ACHN (cell line): ENCODE measurements at places on chromosomes 3 and 15.
A peak's percentile ranks its signal among the peaks of the same experiment; 100 is the strongest.

GRCh38 chr3:182692021-182692420 lies 101.3 kb upstream of the ATP11B start:
- no peak for DNase-seq

DNA sequence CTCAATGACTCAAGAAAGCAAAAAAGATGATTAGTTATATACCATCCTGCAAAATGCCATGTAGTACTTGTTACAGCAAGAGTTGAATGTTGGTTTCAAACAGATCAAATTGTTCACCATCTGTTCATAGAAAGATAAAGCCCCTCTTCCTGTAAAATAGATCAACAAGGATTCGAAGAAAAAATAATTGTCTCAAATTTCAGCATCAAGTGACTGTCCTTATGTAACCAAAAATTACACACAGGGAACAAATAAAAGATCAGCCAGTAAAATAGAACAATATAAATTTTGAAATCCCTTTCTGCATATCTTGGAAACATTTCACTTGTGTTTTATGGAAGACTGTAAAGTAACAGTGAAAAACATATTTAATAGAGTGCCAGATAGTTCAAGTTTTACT lies 165.1 kb upstream of the STAC start:
- DNase-seq: no peak

- DNase-seq: no peak
Measured at GRCh38 chr15:41977757-41978383, 5.5 kb upstream of the EHD4 start.

DNA sequence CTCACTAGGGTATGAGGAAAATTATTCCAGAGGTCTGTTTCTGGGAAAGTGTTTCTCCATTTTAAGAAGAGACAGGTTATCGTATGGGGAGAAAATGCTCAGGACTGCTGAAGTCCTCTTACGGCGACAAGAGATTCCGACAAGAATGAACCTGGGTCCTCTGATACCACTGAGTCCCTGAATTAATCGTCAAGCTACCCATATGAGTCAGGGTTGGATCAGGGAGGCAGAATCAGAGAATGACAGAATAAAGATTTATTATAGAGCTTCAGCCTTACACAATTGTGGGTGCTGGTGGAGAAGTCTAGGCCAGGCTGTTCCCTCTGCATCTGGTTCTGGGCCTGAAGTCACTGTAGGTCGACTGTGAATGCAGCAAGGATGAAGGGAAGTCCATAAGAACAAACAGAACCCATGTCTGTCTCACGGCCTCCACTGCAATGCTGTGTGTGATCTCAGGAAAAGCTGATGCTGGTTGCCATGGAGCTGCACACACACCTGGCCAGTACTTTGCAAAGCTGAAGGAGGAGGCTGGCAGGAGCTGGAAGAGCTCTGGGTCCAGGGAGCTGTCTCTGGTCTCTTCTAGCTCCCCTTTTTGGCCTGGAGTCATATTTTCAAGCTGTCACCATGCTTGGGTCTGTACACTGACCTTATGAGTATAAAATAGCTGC lies 83.9 kb downstream of the HHLA2 start:
- no peak for DNase-seq

- DNase-seq: no peak
Measured at GRCh38 chr15:95944661-95945255, 385.7 kb upstream of the NR2F2 start.

DNA sequence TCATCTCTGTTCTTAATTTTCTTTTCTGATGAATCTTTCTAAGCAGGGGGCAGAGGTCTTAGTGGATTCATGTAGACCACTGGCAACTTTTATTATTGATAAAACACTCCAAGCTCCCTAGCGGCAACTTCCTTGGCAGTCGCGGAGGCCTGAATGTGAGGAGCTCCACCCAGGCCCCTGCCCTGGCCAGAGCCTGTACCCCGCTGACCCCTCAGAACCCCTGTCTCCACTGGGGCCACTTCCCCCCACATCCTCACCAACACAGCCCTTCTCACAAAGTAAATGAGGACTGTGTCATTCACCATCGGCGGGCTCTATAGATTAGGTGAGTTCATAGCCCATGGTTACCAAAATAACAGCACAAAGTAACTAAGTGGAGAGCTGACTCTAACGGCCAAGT lies 111.6 kb downstream of the TPRA1 start:
- DNase-seq: no peak

DNA sequence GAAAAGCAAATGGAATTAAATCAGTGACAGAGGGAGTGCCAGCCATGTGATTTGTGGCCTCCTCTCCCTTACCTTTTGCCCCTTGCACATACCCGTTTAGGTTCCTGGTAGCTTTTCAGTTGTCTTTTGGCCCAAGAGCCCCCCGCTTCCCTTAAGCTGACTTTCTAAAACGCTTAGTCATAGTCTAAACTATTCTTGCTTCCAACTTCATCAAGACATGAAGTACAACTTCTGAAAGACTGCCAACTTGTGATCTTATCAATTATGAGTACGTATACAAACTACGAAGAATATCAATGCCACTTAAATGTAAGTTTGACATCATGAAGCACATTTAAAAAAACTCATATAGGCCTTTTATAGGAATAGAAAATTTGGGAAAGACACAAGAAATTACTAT lies 61.9 kb downstream of the EIF3J start:
- DNase-seq: no peak

DNA sequence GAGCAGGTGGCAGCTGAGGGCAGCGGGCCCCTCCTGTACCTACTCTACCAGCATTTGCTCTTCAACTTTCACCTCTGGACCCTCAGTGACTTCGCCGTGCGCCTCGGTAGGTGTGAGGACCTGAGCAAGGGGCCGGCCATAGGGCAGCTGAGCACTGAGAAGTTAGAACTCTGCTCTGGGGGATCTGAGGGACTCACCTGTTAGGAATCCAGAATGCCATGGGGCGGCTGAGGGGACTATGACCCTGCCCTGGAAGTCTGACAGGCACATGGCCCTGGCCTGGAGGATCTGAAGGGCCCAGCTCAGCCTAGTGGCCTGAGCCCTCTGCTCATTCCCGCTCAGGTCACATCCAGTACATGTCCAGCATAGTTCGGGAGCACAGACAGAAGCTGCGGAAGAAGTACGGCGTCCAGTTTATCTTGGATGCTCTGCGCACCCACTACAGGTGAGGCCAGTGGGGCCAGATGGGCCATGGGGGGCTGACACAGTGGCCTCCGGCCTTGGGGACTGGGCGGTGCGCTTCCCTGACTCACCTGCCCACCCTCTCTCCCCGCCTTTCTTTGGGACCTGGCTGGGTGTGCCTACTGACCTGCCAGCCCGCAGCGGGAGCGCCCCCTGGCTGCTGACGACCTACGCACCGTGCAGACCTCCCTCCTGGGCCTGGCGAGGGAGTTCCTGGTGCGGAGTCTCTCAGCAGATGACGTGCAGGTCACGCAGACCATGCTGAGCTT lies 18.8 kb downstream of the NBEAL2 start:
- DNase-seq: peak; percentile 49

- no peak for DNase-seq
Measured at GRCh38 chr3:142934887-142935269, 28.6 kb downstream of the PAQR9 start.

DNA sequence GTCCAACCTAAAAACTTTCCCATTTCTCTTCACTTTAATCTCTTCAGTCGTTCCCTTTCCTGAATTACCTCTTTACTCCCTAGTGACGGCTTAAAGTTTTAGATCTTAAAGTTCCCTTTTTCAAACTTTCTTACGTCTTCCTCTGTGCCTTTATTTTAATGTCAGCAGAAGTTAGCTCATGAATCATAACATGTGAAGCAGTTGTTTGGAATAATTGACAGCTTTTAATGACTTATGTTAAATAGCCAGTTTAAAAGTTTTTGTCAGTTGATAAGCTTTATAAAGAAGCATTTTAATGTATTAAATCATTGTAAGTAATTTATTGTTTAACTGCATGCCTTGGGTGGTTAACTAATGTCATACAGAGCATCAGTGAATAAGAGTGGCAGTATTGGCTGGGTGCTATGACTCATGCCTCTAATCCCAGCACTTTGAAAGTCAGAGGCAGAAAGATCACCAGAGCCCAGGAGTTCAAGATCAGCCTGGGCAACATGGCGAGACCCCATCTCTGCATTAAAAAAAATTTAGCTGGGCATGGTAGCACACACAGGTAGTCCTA lies 33.9 kb downstream of the PIK3CA start:
- DNase-seq: peak; percentile 23

- DNase-seq: no peak
Measured at GRCh38 chr15:82585072-82585471, 44.8 kb upstream of the RPS17 start.

GRCh38 chr3:167816953-167817352 lies 81.4 kb downstream of the SERPINI1 start:
- DNase-seq: no peak

DNA sequence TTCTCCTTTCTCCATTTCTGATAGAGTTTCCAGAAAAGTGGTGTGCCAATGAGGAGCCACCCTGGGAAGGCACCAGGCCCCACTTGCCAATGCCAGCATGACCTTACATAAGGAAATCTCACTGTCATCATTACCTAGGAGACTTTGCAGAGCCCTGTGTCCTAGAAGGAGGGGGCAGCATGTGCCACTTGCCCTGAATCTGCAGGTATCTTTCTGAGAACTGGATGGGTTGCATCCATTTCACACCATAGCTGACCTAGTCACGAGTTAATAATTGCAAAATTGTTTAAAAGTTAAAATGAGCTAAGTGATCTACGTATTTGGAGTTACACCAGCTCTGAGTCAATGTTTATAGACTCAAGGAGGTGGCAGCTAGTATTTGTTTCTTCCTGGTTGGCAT lies 14.3 kb downstream of the CA12 start:
- DNase-seq: peak; percentile 62

DNA sequence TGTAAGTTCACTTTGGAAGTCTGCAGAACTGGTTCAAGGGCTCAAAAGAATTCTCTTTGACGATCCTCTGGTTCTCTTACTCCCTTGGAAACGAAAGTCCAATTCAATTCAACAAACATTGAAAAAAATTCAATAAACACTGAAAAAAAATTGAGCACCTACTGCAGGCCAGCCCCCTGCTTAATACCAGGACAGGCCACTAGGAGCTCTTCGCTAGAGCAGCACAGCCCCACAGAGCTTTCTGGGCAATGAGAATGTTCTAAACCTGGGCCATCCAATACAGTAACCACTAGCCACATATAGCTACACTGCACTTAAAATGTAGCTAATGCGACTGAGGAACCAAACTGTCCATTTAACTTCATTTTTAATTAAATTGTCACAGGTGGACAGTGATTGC lies 50.4 kb upstream of the DCLK3 start:
- no peak for DNase-seq

DNA sequence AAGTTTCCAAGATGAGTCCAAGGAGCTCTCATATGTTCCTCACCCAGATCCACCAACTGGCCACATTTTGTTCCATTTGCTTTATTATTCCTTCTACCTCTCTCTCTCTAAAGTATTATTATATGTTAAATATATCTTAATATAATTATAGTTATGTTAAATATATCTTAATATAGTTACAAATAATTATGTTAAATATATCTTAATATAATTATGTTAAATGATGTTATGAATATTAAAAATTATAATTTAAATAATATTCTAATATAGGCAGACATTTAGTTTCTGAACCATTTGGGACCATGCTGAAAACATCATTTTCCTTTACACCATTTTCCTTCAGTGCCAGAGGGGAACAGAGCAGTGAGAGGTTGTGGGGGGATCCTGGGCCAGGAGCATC lies 50.0 kb upstream of the MEX3B start:
- DNase-seq: no peak

DNA sequence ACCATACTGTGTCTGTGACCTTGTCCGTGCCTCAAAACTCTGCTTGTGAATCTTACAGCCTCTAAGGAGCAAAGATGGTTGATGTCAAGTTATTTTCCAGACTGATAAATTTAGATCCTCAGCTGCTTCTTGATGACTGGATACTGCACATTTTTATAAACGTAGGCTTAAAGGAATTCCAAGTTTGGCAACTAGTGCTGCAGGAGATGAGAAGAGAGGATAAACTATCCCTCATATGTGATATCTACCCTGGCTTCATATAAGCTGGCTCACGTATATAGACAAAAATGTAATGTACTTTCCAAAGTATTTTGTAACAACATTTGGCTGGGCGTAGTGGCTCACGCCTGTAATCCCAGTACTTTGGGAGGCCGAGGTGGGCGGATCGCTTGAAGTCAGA lies 89.6 kb downstream of the GMPS start:
- no peak for DNase-seq

DNA sequence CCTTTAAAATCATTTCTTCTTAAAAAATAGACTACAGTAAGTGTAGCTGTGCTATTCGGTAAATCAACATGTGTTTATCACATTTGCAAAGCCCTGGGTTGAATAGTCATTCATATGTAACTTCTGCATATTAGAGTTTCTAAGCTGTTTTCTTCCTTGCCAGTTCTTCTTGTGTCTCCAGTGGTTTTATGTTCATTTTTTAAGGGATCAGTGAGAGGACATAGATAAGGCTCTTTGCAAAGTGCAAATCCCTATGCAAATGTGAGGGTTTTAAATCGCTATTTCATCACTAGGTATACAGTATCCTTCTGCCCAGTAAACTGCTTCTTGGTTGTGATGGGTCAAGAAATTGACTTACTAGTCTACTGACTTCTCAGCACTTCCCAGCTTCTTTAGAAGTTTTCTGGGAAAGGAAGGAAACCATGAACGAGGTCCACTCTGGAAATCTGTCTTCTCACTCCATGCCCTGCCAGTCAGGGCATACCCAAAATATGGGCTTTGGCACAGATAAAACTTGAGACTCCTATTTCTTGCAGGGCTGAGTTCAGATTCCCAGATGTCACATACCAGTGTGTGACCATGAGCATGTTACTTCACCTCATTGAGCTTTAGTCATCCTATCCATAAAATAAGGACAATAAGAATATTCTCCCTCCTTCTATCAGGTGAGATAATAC lies 38.8 kb upstream of the ADAMTS9 start:
- no peak for DNase-seq

GRCh38 chr15:81418891-81419290 lies 44.9 kb upstream of the TMC3 start:
- DNase-seq: no peak

- DNase-seq: no peak
Measured at GRCh38 chr15:74315626-74316025, 51.8 kb downstream of the CYP11A1 start.

GRCh38 chr3:25902586-25902985 lies 112.7 kb downstream of the OXSM start:
- DNase-seq: no peak

GRCh38 chr3:60080648-60081047 lies 1030.8 kb upstream of the CFAP20DC start:
- no peak for DNase-seq

GRCh38 chr3:43998370-43998835 lies 243.3 kb upstream of the TOPAZ1 start:
- no peak for DNase-seq

DNA sequence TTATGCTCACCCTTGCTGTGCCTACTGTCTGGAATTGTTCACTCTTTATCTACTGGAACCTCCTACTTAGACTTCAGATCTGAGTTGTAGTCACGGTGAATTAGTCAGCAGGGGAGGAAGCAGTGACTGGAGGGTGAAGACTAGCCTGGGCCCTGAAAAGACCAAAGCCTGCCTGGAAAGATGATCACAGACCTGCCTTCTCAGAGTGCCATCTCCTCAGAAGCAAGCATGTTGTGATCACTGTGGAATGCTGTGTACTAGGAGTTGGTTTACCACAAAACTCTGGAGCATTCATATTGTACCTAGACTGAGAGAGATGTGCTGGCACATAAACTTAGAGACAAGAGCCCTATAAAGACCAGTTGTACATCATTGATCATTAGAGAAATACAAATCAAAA lies 100.7 kb upstream of the SCN10A start:
- DNase-seq: no peak
